ENCODE measurements at places on chromosomes 6 and 20.

DNA sequence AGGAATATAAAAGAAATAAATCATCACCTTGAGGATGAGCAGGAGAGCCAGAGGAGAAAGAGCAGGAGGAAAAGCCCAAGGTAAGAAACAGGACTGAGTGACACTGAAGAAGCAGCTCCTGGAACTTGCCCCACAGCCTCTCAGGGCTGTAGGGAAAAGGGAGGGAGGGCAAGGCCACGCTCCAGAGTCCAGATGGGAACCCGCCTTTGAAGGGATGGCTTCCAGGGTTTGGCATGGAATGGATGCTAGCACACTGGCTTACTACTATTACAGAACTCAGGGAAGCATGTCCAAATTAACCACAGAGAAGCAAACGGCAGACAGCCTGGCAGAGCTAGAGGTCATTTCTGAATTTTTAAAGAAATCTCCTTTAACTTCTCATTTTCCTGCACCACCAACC, 26.8 kb downstream of the RALGAPA2 start:
- H3K36me3 ChIP-seq: peaks cover 5% of the 10 kb centered on the region
- no peaks in the 10 kb centered on the region for H3K27me3 ChIP-seq
- no peak overlapping the region for H3K27ac ChIP-seq
- no peak for DNase-seq
- H3K4me3 ChIP-seq: no peak overlapping the region

GRCh38 chr6:110853754-110854477, 20.7 kb upstream of the AMD1 start:
- H3K27ac ChIP-seq: no peak overlapping the region
- peak; percentile 72 for DNase-seq
- no peaks in the 10 kb centered on the region for H3K36me3 ChIP-seq
- no peaks in the 10 kb centered on the region for H3K27me3 ChIP-seq

- H3K4me1 ChIP-seq: no peaks in the 10 kb centered on the region
- no peak for DNase-seq
- peaks cover 31% of the 10 kb centered on the region for H3K36me3 ChIP-seq
- H3K27me3 ChIP-seq: no peaks in the 10 kb centered on the region
These were observed 14.5 kb downstream of the TMX4 start for GRCh38 chr20:8005033-8005432.

DNA sequence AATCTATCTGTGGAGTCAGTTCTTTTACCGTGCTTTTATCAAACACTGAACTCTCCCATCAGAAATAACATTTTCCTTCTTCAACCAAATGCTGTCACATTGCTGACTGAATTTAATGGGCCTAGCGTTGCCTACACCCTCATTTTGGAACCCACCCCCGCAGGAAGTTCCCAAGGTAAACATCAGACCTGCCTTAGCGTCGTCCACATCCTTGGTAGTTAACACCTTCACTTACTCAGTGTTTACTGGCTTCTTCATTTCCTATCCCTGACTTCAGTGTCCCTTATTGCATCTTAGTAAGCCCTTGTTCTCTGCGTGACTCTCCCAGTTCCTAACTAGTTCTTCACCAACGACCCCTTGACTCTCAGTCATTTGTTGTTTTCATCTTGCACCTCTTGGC, 491.4 kb upstream of the SOX4 start:
- H3K4me3 ChIP-seq: no peak overlapping the region
- no peaks in the 10 kb centered on the region for H3K4me1 ChIP-seq
- H3K27ac ChIP-seq: no peak overlapping the region
- H3K36me3 ChIP-seq: no peaks in the 10 kb centered on the region
- no peaks in the 10 kb centered on the region for H3K27me3 ChIP-seq
- DNase-seq: no peak

- no peak overlapping the region for H3K4me3 ChIP-seq
- H3K4me1 ChIP-seq: no peaks in the 10 kb centered on the region
- H3K27me3 ChIP-seq: no peaks in the 10 kb centered on the region
- H3K27ac ChIP-seq: no peak overlapping the region
- H3K36me3 ChIP-seq: no peaks in the 10 kb centered on the region
These were observed 206.2 kb upstream of the TCF21 start for GRCh38 chr6:133682506-133683307.

- no peak overlapping the region for H3K4me3 ChIP-seq
- H3K4me1 ChIP-seq: peaks cover 35% of the 10 kb centered on the region
- DNase-seq: peak; percentile 22
These were observed 43.5 kb downstream of the ZFAND3 start for GRCh38 chr6:37862992-37863391.

DNA sequence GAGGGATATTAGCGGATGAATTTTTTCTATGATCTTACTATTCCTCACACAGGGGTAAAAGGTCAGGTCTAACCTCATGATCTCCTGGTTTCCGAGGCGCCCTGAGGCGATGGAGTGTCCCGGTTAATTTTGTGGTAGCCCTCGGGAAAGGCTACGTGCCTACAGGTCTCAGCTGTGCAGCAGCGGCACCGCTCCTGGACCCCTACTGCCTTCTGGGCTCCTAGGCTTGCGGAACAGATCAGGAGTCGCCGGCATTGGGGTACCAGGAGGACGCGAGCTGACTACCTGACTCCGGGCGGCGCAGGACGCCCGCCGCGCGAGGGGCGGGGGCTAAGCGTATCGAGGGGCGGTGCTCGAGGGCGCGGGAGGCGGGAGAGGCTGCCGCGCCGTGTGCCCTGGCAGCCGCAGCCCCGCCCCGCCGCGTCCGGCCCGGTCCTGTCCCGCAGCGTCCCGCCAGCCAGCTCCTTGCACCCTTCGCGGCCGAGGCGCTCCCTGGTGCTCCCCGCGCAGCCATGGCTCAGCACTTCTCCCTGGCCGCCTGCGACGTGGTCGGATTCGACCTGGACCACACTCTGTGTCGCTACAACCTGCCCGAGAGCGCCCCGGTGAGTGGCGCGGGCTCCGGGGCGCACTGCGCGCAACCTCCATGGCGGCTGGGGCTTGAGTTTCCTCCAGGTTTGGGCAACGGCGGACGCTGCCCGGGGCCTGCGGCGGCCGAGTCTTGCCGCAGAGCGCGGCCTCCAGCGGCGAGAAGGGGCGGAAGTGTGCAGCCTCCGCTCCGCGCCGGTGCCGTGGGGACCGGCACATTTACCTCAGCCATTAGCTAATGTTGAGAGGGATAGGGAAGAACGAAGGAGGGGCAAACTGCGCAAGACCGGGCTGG, at the start of gene NT5DC1:
Gene NT5DC1 (plus strand): TSS at position 435 of the 883 bp plus-strand sequence. CDS start 78 bp downstream, at position 513.
- H3K4me1 ChIP-seq: peaks cover 23% of the 10 kb centered on the region
- peak; percentile 86 for DNase-seq
- H3K4me3 ChIP-seq: peak within 1 kb of the TSS; percentile 93
- peaks cover 5% of the 10 kb centered on the region for H3K36me3 ChIP-seq
- no peaks in the 10 kb centered on the region for H3K27me3 ChIP-seq
- H3K27ac ChIP-seq: peak within 1 kb of the TSS; percentile 71

DNA sequence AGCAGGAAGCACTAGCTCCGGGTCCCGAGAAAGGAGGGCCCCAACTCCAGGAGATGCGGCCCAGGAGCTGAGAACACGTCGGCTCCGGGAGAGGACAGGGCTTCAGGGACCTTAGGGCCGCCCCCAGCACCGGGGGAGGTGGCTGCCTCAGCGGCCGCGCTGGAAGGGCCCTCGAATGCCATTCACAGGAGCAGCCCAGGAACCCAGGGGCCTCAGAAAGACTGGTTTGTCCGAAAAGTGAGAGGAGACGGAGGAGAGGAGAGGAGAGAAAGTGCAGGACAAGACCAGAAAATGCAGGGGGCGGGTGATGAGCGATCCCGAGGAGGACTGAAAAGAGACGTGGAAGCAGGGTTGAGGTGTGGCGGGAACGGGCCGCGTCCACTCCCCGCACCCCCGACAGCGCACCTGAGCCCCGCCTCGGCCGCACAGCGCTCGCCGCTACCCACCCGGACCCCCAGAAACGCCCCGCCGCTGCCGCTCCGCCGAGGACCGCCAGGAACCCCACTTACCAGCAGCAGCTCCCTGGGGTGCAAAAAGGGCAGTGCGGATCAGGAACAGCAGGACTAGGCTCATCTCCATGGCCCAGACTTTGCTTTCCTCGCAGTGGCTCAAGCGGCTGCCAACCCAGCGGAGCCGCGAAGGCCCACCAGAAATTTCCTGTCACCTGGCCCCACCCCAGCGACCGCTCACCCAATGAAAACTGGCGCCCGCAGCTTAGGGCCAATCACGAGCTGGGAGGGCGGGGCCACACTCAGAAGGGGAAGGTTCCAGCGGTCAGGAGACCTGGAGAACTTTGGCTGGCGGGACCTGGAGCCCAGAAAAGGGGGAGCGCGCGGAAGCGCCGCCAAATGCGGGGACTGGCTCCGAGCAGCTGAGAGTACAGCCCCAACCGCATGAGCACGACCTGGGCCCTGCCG, 25.4 kb downstream of the HLA-F start:
- peak overlapping the region; percentile 98 for H3K4me3 ChIP-seq
- peaks cover 35% of the 10 kb centered on the region for H3K4me1 ChIP-seq
- peak; percentile 93 for DNase-seq
- no peaks in the 10 kb centered on the region for H3K27me3 ChIP-seq
- H3K36me3 ChIP-seq: peaks cover 4% of the 10 kb centered on the region

DNA sequence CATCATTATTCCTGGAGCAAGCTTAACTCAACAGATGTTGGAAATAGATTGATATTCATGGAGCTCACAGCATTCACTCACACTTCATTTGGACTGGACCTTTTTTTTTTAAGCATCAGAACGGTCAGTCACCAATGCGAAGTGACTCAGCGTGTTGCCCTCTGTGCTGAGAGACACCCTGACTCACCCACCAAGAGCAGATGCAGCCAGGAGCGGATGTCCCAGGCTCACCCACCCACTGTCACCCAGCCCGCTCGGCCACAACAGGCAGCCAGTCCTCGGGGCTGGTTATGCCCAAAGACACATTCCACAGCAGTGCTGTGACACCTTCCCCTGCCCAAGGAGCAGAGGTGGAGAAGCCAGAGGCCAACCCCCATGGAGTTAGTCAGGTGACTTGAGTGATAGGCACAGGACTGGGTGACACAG, 15.7 kb downstream of the RNASET2 start:
- H3K36me3 ChIP-seq: no peaks in the 10 kb centered on the region
- H3K4me1 ChIP-seq: no peaks in the 10 kb centered on the region
- no peak overlapping the region for H3K27ac ChIP-seq
- no peaks in the 10 kb centered on the region for H3K27me3 ChIP-seq
- DNase-seq: peak; percentile 68

DNA sequence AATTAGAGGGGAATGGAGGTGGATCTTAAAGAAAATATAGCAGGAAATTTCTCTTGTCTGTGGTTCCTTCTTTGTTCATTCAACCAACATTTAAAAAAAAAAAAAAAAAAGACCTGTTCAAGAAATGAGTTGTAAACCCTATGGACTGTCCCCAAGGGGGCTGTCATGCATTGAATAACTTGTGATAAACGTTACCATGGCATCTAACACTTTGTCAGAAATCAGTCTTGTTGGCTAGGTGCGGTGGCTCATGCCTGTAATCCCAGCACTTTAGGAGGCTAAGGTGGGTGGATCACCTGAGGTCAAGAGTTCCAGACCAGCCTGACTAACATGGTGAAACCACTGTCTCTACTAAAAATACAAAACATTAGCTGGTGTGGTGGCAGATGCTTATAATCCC, 381.7 kb downstream of the BCKDHB start:
- no peaks in the 10 kb centered on the region for H3K4me1 ChIP-seq
- peak overlapping the region; percentile 18 for H3K27ac ChIP-seq
- no peak for DNase-seq

GRCh38 chr20:37781626-37782025, 87.8 kb downstream of the CTNNBL1 start:
- H3K27ac ChIP-seq: no peak overlapping the region
- peak; percentile 5 for DNase-seq
- no peaks in the 10 kb centered on the region for H3K27me3 ChIP-seq
- no peak overlapping the region for H3K4me3 ChIP-seq
- no peaks in the 10 kb centered on the region for H3K4me1 ChIP-seq

GRCh38 chr20:50389438-50389807, 120.8 kb upstream of the PTPN1 start:
- no peaks in the 10 kb centered on the region for H3K27me3 ChIP-seq
- no peak overlapping the region for H3K4me3 ChIP-seq
- H3K27ac ChIP-seq: no peak overlapping the region
- no peak for DNase-seq
- H3K4me1 ChIP-seq: peaks cover 11% of the 10 kb centered on the region

DNA sequence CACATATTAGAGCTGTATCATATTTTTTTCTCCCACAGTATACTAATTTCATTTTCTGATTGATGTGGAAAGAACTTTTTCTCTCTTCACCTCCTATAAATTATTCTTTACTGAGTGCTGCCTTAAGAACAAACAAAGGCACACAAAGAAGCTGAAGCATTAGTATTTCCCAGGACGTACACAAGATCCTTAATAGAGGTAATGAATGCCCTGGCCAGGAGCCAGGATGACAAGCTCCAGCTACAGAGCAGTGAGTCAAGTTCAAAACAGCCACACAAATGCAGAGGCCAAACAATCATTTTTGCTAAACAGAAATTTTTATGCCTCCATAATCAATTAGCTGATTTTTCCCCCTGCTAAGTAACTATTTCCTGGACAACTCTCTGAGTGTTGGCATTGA, 639.6 kb downstream of the EPHA7 start:
- peaks cover 13% of the 10 kb centered on the region for H3K4me1 ChIP-seq
- peak; percentile 75 for DNase-seq
- no peak overlapping the region for H3K27ac ChIP-seq

- H3K27ac ChIP-seq: no peak overlapping the region
- H3K4me1 ChIP-seq: peaks cover 18% of the 10 kb centered on the region
- no peak overlapping the region for H3K4me3 ChIP-seq
- peak; percentile 51 for DNase-seq
- H3K27me3 ChIP-seq: no peaks in the 10 kb centered on the region
These were observed 3.2 kb downstream of the ACTR5 start for GRCh38 chr20:38751360-38751976.

GRCh38 chr20:17822039-17822438, 122.3 kb downstream of the BANF2 start:
- H3K4me3 ChIP-seq: no peak overlapping the region
- H3K36me3 ChIP-seq: no peaks in the 10 kb centered on the region

DNA sequence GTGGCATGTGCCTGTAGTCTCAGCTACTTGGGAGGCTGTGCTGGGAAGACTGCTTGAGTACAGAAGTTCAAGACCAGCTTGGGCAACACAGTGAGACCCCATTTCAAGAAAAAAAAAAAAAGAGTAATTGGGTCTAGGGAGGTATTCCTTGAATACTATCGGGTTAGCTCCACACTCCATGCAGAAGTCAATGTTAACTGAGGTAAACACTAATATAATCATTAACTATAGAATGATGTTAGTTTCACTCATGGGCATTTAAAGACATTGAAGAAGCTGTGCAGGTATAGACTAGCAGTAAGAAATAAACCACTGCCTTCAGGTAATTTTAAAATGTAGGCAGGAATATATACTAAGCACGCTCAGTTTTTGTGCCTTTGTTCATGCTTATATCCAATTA, 32.6 kb downstream of the MDN1 start:
- no peak for DNase-seq
- H3K27ac ChIP-seq: no peak overlapping the region
- H3K36me3 ChIP-seq: peaks cover 78% of the 10 kb centered on the region
- no peaks in the 10 kb centered on the region for H3K27me3 ChIP-seq
